Small intestine (tissue), 16 donors: ENCODE measurements at places on chromosomes 4 and X. TPM values are rescaled to one million over a fixed set of nuclear protein-coding genes. Genes with fewer than 3 reads are reported as not detected.

Gene RAB33A
- polyA plus RNA-seq = 1.1 TPM

Gene AFF1
- 9.4 TPM for polyA plus RNA-seq

Gene MAMLD1
- 0.81 TPM for polyA plus RNA-seq

Gene RHOXF2B
- polyA plus RNA-seq = not detected

Gene TMSB15A
- polyA plus RNA-seq = not detected

Gene ZMAT1
- 1.9 TPM for polyA plus RNA-seq

Gene TMEM128
- 15.7 TPM for polyA plus RNA-seq

Gene GPR173
- polyA plus RNA-seq = 0.27 TPM

Gene WNK3
- polyA plus RNA-seq = not detected

DNA sequence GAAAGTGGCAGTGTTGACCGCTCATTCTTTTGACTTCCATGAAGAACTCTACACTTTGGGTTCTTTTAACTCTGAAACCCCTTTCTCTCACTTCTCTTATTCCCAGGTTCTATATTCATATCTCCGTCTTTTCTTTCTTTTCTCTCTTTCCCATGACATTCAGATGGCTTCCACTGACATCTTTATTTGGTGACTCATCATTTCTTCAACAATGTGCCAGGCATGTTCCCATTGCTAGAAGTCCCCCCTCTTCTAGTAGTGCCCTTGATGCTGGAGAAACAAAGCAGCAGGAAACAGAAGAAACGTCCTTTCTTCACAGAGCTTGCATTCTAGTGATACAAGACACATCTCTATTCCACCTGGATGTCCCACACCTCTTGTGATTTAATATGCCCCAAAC lies 33.3 kb downstream of the PKD2 start:
- DNase-seq = no peak

GRCh38 chrX:108417257-108417656 lies 21.0 kb downstream of the COL4A6 start:
- no peak for DNase-seq

GRCh38 chrX:131677655-131678628 lies 134.1 kb downstream of the OR13H1 start:
- peak; percentile 8 for DNase-seq

GRCh38 chr4:6594826-6595355 lies 19.9 kb downstream of the MAN2B2 start:
- DNase-seq = no peak

GRCh38 chr4:142648378-142648777 lies 197.7 kb downstream of the INPP4B start:
- no peak for DNase-seq

GRCh38 chr4:142201041-142201440 lies 564.7 kb downstream of the IL15 start:
- DNase-seq = no peak
